ENCODE measurements at places on chromosomes 1 and 21. TPM values are rescaled to one million over a fixed set of nuclear protein-coding genes. Genes with fewer than 3 reads are reported as not detected.
A peak's percentile ranks its signal among the peaks of the same experiment; 100 is the strongest.

LYSMD1 gene
- total RNA-seq = 9.6 TPM

- no peaks in the 10 kb centered on the region for H3K4me1 ChIP-seq
- H3K27ac ChIP-seq = no peak overlapping the region
These were observed 48.0 kb downstream of the PDE4B start for GRCh38 chr1:65840683-65841082.

OR10J1 gene
- not detected for total RNA-seq

GRCh38 chr21:33510826-33511225, 19.3 kb upstream of the DNAJC28 start:
- H3K27me3 ChIP-seq = no peaks in the 10 kb centered on the region
- DNase-seq = no peak
- H3K36me3 ChIP-seq = peaks cover 13% of the 10 kb centered on the region
- H3K4me3 ChIP-seq = no peak overlapping the region
- no peak overlapping the region for H3K27ac ChIP-seq

GRCh38 chr1:236850077-236850979, 55.2 kb downstream of the MTR start:
- no peak overlapping the region for H3K4me3 ChIP-seq
- H3K36me3 ChIP-seq = peaks cover 8% of the 10 kb centered on the region
- no peak overlapping the region for H3K27ac ChIP-seq
- no peak for DNase-seq

DNA sequence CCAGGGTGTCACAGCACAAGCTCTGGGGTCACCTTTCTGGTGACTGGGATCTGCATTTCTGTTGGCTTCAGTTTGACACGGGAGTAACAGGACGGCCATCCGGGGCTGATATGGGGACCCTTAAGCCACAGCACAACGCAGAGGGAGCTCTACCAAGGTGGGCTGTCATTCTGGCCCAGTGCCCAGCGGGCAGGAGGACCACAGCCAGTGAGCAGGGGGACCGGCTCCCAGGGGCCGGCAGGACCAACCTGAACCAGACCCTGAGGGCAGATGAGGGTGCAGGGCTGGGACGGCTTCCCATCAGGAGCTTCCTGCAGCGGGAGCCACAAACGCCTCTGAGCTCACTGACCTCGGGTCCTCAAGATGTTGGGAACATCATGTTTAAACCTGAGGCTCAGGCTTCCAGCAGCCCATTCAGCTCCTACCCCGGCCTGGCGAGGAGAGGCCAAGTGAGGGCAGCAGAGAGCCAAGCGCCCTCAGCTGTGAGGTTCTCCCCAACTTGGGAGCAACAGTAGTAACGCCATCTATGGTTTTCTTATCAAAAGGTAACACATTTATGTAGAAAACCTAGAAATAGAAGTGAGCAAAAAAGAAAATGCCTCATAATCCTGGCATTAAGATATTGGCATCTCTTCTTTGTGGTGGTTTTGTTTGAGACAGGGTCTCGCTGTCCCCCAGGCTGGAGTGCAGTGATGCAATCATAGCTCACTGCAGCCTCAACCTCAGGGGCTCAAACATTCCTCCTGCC, 26.8 kb downstream of the TMEM201 start:
- peak; percentile 60 for DNase-seq
- no peak overlapping the region for H3K27ac ChIP-seq
- H3K4me3 ChIP-seq = no peak overlapping the region

SMPDL3B gene
- 0.49 TPM for total RNA-seq

TLCD4 gene
- total RNA-seq = 17.3 TPM

DNA sequence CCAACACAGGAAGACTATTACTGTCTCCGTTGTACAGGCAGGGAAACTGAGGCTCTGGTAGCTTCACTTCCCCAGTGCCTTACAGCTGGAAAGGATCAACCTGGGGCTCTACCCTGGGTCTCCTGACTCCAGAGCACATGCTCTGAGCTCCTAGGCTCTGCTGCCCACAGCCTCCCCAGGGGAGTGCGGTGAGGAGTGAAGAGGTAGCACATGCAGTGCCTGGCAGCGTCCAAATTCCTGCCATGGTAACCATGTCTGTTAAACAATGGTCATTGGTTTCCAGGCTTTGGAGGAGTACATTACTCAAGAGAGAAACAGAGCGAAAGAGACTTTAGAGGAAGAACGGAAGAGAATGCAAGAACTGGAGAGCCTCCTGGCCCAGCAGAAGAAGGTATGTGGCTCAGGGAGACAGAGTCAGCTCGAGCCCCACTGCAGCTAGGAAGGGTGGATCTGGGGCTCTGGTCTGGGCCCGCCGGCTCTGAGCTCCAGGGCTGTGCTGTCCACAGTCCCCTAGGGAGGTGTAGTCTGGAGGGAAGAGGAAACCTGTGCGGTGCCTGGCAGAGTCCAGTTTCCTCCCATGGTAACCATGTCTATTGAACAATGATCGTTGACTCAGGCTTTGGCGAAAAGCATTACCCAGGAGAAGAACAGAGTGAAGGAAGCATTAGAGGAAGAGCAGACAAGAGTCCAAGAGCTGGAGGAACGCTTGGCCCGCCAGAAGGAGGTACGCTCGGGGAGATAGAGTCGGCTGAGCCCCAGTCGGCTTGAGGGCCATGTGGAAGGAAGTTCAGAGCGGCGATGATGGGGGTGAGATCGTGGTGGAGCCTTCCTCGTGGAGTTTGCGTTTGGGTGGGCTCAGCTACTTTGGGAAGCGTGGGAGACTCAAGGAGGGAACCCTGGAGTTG, 64.6 kb upstream of the EFHD2 start:
- H3K27me3 ChIP-seq = no peaks in the 10 kb centered on the region
- no peak overlapping the region for H3K27ac ChIP-seq
- no peaks in the 10 kb centered on the region for H3K4me1 ChIP-seq
- H3K36me3 ChIP-seq = no peaks in the 10 kb centered on the region
- H3K4me3 ChIP-seq = no peak overlapping the region

DNA sequence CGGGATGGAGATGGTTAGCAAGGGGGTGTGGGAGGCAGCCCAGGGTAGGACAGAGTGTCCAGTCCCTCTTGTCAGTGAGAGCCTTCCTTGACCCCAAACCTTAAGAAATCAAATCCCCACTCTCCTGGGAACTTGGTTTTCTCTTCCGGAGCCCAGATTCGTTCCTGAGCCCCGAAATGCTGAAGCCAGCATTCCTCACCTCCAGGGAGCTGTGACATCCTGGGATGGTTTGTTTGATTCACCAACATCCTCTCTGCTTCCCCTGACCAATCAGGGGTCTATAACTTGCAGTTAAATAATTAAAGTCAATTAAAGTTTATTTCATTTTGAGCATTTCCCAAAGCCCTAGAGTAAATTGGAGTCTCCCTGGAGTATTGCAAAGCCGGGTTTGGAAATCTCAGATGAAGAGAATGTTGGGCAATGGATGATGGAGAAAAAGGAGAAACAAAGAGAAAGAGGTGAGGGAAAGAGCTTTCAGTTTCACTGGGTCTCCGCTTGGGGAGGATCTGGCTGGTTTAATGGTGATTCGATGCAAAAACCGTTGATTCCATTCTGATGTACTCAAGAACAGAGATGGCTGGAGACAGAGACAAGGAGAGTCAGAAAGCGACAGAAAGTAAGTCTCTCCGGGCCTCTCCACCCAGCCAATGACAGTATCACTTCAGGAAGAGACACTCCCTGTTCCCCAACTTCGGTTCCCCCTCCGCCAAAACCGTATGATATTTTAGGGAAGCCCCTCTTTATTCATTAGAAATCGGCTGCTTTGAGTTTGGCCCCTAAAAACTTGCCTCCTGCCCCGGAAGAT, 12.8 kb upstream of the ALX3 start:
- no peaks in the 10 kb centered on the region for H3K36me3 ChIP-seq
- no peaks in the 10 kb centered on the region for H3K4me1 ChIP-seq
- H3K27ac ChIP-seq = no peak overlapping the region
- peak overlapping the region; percentile 65 for H3K4me3 ChIP-seq
- no peak for DNase-seq

DNA sequence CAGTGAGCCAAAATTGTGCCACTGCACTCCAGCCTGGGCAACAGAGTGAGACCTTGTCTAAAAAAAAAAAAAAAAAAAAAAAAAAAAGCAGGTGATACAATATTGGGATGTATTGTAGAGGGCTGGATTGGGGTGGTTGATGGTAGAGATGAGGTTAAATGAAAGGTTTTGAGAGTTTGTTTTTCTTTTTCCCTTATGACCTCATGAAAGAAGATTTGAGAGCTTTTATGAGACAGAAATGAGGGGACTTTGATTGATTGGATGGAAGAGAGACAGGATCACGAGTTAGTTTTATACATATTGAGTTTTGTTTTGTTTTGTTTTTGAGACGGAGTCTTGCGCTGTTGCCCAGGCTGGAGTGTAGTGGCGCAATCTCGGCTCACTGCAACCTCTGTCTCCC, 27.1 kb downstream of the OSBPL9 start:
- DNase-seq = no peak
- peaks cover 7% of the 10 kb centered on the region for H3K4me1 ChIP-seq
- no peak overlapping the region for H3K4me3 ChIP-seq
- no peaks in the 10 kb centered on the region for H3K27me3 ChIP-seq

CFAP107 gene
- not detected for total RNA-seq

COL11A1 gene
- 0.29 TPM for total RNA-seq

DNA sequence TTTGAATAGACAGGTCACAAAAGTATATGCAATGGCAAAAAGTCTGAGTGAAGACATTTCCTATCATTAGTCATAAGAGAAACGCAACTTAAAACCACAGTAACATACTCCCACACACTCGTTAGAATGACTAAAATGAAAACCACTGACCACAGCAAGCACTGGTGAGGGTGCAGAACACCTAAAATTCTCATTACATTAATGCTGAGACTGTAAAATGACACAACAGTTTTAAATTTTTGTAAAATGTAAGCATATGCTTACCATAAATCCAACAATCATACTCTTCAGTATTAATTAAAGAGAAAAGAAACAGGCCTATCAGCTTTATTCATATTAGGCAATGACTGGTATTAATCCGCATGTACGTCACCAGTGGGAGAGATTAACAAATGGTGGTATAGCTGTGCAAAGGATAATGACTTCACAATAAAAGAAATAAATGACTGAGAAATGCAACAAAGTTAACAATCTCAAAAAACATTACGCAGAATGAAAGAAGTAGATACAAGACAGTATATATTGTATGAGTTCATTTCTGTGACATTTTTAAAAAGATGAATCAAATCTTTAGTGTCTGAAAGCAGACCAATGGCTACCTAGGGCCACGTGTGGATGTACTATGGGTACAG, 253.5 kb downstream of the AKT3 start:
- no peaks in the 10 kb centered on the region for H3K36me3 ChIP-seq
- H3K4me1 ChIP-seq = no peaks in the 10 kb centered on the region
- H3K4me3 ChIP-seq = no peak overlapping the region
- H3K27me3 ChIP-seq = no peaks in the 10 kb centered on the region
- DNase-seq = no peak

DNA sequence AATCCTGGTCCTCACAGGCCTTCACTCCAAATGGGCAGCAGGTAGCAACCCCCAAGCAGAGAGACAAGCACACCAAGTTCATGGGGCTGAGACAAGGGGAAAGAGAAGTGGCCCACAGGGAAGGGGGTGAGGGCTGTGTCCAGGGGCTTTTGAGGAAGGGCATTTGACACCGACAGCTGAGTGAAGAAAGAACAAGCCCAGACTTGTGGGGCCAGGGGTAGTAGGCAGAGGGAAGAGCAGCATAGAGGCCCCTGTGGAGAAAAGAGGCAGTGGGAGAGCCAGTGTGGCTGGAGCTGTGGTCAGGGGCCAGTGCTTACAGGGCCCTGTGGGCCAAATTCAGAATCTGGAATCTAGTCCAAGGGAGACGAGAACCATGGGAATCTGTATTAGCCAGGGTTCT, 85.4 kb downstream of the IGSF21 start:
- no peaks in the 10 kb centered on the region for H3K27me3 ChIP-seq
- no peak for DNase-seq
- H3K4me3 ChIP-seq = no peak overlapping the region
- no peak overlapping the region for H3K27ac ChIP-seq

DNA sequence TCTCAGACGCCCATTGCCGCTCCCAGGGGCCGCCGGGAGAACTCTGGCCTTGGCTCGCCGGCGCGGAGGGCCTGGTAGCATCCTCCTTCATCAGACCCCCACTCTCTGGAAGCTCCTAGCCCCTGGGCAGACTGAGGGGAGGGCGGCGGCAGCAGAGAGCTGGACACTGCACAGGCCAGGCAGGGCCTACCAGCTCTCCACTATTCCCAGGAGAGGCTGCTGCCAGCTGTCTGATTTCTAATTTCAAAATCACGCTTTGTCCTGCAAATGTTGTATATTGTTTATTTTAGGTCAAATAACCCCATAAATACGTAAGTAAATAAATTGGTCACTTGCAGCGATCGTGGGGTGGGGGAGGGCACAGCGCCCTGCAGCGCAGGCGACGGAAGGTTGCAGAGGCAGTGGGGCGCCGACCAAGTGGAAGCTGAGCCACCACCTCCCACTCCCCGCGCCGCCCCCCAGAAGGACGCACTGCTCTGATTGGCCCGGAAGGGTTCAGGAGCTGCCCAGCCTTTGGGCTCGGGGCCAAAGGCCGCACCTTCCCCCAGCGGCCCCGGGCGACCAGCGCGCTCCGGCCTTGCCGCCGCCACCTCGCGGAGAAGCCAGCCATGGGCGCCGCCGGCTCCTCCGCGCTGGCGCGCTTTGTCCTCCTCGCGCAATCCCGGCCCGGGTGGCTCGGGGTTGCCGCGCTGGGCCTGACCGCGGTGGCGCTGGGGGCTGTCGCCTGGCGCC, at the start of gene MTARC1:
MTARC1 (plus strand) TSS at position 577 of the 732 bp plus-strand sequence; CDS start at position 609, 32 bp downstream.
- no peaks in the 10 kb centered on the region for H3K27me3 ChIP-seq
- peak; percentile 78 for DNase-seq
- H3K4me3 ChIP-seq = peak within 1 kb of the TSS; percentile 82
- H3K36me3 ChIP-seq = no peaks in the 10 kb centered on the region

- no peaks in the 10 kb centered on the region for H3K4me1 ChIP-seq
- no peak overlapping the region for H3K4me3 ChIP-seq
- DNase-seq = no peak
- H3K36me3 ChIP-seq = no peaks in the 10 kb centered on the region
- H3K27ac ChIP-seq = no peak overlapping the region
These were observed 1.8 kb downstream of the DISC1 start for GRCh38 chr1:231628207-231628876.

GRCh38 chr1:30317921-30318320, 405.5 kb downstream of the MATN1 start:
- H3K4me3 ChIP-seq = no peak overlapping the region
- no peaks in the 10 kb centered on the region for H3K27me3 ChIP-seq
- H3K36me3 ChIP-seq = no peaks in the 10 kb centered on the region
- DNase-seq = no peak
- H3K27ac ChIP-seq = no peak overlapping the region

- H3K27ac ChIP-seq = no peak overlapping the region
- H3K36me3 ChIP-seq = no peaks in the 10 kb centered on the region
- peak; percentile 46 for DNase-seq
- H3K4me1 ChIP-seq = no peaks in the 10 kb centered on the region
- no peaks in the 10 kb centered on the region for H3K27me3 ChIP-seq
These were observed 18.5 kb downstream of the MORN1 start for GRCh38 chr1:2372551-2373490.

DNA sequence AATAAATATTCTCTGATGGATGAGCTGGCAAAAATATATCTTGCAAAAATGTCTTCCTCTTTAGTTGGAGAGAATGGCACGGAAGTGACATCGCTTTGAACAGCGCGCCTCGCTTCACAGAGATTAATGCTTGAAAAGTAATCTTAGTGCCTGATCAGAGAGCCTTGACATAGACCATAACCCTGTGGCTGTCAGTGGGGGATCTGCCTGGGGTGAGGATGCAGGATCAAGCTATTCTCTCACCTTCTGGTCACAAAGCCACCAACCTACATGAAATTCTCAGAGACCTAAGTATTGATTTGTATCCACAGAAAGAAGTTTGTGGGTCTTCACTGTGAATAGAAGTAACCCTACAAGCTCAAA, 492.6 kb downstream of the LMO4 start:
- H3K4me1 ChIP-seq = peaks cover 2% of the 10 kb centered on the region
- no peaks in the 10 kb centered on the region for H3K27me3 ChIP-seq
- no peak for DNase-seq
- no peak overlapping the region for H3K4me3 ChIP-seq
- H3K27ac ChIP-seq = no peak overlapping the region
